ENCODE measurements at places on chromosomes 2 and 18.

GRCh38 chr2:199148076-199148845 lies 309.5 kb downstream of the SATB2 start:
- no peak for DNase-seq
- no peak overlapping the region for H3K4me3 ChIP-seq
- no peaks in the 10 kb centered on the region for H3K36me3 ChIP-seq
- no peaks in the 10 kb centered on the region for H3K27me3 ChIP-seq

DNA sequence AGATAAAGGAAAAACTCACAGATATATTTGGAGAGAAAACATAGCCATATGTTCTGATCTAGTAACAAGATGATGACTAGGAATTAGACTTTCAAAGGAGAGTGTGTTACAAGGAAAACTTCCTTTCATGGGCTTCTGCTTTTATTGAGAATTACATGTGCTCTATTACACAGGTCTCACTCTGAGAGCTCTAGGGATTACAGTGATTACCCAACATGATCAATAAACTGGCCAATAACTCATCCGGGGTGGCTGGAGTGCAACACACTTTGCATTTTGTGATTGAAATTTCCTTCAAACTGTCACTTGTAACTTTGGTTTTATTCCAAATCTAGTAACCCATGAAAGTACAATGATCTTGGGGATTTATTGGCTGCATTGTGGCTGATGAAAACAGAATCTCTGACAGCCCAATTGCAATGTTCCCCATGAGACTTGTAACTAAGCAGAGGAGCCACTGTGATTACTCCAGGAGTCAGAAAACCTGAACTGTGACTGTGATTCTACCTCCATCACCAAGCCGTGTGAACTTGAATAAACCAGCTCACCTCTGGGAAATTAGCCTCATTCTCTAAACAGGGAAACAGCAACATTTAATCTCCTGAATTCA lies 40.2 kb upstream of the LRRC30 start:
- H3K4me1 ChIP-seq: peaks cover 21% of the 10 kb centered on the region
- H3K27ac ChIP-seq: no peak overlapping the region
- H3K4me3 ChIP-seq: no peak overlapping the region
- H3K27me3 ChIP-seq: peaks cover 2% of the 10 kb centered on the region

- H3K27me3 ChIP-seq: peaks cover 9% of the 10 kb centered on the region
- H3K36me3 ChIP-seq: peaks cover 4% of the 10 kb centered on the region
- DNase-seq: no peak
- peaks cover 8% of the 10 kb centered on the region for H3K4me1 ChIP-seq
- no peak overlapping the region for H3K4me3 ChIP-seq
Observed at GRCh38 chr2:60556175-60556574, 2.7 kb upstream of the BCL11A start.

DNA sequence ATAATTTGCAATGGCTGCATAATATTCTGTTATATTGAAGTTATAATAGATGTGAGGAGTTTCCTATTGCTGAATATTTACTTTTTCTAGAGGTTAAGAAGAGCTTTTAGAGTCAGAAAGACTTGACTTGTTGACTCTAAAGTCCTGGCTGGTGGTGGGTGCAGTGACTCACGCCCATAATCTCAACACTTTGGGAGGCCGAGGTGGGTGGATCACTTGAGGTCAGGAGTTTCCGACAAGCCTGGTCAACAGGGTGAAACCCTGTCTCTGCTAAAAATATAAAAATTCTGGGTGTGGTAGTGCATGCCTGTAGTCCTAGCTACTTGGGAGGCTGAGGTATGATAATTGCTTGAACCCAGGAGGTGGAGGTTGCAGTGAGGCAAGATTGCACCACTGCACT lies 33.9 kb upstream of the ATIC start:
- peaks cover 3% of the 10 kb centered on the region for H3K27me3 ChIP-seq
- no peak overlapping the region for H3K4me3 ChIP-seq
- H3K4me1 ChIP-seq: peaks cover 4% of the 10 kb centered on the region
- no peak for DNase-seq
- no peak overlapping the region for H3K27ac ChIP-seq

All from glutamatergic neuron (in vitro differentiated cells).